Daoy (cell line): ENCODE measurements at places on chromosomes 1 and 21.

- DNase-seq, result no peak
Observed at GRCh38 chr1:246181241-246181640, 325.8 kb downstream of the SMYD3 start.

DNA sequence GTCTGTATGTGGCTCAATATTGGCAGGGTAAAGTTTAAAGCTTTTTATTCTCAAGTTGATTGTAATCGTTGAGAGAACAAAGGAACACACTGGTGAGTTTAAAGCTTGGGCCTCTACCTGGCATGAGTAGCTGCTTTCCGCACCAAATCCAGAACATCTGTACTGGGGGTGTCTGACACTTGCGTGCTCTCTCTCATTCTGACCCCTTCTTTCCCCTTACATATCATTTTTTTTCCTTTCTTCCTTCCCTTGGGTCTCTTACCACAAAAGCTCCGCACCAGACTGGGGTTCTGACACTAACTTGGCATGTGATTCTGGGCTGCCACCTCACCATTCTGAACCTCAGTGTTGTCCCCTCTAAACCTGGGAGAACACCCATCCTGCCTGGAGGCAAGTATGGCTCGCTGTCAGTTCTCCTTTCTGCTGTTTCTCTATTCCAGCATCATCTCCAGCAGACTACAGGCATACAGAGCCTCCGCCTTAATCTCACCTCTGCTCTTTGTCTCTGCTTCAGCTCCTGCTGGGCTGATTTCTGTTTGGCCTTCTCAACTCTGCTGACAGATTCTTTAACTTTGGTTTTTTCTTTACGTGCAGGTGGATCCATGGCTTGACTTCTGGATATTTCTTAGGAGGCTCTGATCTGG lies 859 bp upstream of the ERMAP start:
- DNase-seq, result peak; percentile 5

DNA sequence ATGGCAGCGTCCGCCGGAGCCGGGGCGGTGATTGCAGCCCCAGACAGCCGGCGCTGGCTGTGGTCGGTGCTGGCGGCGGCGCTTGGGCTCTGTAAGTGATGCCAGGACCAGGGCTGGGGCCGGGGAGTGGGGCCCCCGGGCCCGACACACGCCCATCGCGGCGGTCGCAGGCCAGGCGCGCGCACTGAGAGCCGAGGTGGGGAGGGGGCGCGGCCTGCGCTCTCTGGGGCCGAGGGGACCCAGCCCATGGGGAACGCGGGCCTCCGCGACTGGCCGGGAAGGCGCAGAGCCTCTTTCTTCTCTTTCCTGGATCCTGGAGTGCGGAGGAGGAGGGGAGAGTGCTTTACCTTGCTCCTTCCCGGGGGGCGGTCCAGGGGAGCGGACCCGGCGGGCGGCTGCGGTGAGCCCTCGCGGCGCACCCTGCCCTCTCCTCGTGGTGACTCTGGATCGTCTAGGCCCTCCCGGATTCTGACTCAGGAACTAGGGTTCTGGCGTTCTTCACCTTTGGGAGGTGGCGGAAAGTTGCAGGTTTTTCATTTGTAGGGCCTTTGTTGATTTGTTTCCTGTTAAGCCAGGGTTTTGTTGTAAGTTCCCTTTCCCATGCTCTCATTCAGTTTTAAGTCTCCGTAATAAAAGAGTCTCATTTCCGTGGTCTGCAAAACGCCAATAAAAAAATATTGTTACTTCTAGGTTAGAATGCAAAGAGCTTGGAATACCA lies 529 bp downstream of the MPZL1 start:
- DNase-seq, result peak; percentile 72

DNA sequence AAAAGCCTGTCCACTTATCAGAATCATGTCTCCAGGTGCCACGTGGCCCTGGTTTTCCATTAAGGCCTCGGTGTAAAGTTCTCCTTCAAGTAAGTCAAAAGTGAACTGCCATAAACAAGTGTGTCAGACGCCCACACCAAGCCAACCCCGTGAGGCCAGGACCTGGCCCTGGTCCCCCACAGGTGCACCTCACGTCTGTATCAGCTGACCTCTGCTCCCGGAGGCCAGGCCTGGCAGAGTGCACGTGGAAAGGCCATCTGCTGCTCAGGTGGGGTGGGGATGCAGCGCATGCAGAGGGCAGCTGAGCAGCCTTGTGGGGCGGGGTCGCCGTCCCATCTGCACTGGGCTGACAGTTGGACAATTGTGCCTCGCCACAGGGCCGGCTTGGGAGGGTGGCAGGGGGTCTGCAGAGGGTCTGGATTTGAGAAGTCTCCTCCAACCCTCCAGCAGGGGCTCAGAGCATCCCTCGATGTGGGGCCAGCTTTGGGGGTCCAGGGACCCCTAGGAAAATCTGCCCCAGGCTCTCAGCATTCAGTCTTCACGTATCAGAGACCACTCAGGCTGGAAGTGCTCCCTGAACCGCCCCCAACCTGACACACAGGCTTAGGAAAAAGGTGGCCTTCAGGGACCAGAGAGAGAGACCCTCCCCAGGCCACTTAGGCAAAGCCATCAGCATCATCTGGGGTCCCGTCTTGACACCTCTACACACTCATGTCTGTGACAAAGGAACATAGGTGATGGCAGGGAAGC lies 3.0 kb downstream of the SLC19A1 start:
- DNase-seq, result no peak

DNA sequence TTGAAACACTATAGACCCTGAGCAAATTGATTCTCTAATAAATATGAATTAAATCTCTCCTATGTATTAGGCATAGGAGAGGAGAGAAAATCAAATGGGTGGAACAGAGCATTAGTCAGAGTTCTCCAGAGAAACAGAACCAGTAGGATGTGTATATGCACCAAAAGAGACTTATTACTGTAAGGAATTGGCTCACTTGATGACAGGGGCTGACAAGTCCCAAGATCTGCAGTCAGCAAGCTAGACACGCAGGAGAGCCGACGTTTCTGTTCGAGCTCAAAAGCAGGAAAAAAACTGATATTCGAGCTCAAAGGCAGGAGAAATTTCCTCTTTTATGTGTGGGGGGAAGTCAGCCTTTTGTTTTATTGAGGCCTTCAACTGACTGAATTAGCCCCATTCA lies 259.2 kb upstream of the KAZN start:
- DNase-seq, result no peak

DNA sequence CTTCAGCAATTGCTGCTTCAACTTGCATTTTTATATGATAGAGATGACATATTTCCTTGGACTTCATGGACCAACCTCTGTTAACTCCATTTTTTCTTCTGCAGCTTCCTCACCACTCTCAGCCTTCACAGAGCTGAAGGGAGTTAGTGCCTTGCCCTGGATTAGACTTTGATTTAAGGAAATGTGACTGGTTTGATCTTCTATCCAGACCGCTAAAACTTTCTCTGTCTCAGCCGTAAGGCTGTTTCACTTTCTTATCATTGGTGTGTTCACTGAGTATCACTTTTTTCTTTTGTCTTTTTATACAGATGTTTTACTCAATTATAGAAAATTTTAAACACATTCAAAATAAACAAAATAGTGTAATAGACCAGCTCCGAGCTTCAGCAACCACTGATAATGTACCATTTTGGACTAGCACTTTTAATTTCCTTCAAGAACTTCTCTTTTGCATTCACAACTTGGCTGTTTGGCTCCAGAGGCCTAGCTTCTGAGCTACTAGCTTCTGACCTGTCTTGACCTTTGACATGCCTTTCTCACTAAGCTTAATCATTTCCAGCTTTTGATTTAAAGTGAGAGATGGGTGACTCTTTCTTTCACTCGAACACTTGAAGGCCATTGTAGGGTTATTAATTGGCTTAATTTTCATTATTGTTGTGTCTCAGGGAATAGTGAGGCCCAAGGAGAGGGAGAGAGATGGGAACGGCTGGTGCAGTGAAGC lies 9.3 kb downstream of the NEK7 start:
- DNase-seq, result no peak

DNA sequence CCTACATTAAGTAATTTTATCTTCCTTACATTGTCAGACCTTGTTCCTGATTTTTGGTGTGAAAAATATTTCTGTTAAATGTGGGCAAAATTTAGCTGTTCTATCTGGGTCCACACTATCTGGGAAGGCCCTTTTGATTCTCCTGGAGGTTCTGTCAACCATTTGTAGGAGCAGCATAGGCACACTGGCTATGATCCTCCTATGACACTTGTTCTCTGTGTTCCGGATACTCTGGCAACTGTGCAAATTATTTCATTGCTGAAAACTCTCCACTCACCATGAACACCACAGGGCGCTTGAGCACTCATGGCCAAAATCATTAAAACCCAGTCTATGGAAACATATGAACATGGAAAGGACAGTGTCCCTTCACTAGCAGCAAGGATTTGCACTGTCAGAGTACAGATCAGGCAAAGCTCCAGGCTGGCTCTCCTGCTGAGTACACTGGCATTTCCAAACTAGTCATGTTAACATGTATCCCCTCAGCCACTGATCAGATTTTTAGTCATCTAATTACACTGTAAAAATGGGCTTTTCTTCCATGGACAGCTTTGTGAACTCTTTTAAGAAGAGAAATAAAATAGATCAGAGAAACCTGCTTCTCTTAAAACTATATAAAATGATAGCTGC lies 43.9 kb upstream of the SGIP1 start:
- DNase-seq, result peak; percentile 18

DNA sequence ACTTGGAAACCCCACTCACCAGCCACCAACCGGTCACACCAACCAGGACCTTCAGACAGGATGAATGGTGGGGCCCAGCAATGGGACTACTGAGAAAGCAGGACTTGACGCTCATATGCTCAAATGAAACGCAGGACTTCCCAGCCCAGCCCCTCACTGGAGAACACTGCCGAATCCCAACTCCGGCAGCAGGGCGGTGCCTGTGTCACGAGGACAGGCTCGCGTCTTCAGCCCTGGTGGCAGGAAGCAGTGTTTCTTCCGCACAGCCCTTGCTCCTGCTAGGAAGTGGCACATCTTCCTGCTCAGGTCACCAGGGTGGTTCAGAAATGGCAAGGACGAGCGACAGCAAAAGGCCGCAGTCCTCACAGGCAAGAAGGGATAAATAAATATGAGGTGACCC lies 38.9 kb downstream of the CD58 start:
- DNase-seq, result no peak

- DNase-seq, result no peak
Observed at GRCh38 chr1:31657972-31658510, 13.4 kb upstream of the PEF1 start.

DNA sequence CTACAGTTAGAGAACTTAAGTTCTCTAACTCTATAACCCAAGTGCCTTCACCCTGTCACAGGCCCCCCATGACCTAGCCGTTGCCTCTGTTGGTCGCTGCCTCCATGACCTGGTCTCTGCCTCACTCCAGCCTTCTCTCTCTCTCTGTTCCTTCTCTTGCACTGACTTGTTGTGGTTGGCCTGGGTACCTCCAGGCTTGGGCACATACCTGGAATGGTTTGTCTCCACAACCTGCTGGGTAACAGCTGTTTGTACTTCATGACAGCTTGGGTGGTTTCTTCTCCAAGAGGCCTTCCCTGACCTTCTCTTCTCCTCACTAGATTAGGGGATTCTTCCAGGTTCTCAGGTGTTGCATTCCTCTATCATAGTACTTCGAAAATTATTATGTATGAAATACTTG lies 371.6 kb upstream of the USP24 start:
- no peak for DNase-seq

- DNase-seq, result no peak
Observed at GRCh38 chr1:19672237-19672636, 7.6 kb downstream of the HTR6 start.

DNA sequence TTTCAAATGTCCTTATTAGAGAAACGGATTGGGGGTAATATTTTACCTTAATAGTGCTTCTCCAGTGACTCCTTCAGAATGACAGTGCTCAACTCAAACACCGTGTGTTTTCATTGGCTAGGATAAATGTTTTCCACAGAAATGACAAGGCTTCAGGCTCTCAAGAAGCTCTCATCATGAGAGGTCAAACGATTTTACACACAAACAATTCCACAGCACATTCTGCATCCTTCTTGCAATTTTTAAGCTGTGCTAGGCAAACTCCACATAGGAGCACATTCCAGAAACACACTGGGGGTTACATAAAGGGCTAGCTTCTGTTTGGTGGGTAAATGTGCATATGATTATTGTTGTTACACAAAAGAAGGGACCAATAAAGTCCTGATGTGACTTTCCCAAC lies 75.5 kb upstream of the IPO9 start:
- DNase-seq, result no peak

DNA sequence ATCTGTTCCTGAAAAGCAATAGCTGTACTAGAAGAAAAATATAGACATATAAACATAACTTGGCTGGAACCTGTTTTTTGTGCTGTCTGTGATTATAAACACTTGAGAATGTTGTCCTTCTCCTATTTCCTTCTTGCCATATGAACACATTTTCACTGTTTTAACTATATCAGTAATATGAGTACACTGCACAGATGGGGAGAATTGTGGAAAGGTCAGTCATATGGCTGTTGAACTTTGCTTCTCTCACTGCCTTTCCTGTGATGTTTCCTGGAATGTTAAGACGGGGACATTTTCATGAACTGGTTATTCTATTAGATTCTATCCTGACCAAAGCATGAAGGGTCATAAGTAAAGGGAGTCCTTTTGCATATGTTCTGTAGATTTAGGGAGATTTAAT lies 24.9 kb downstream of the HMCN1 start:
- DNase-seq, result no peak

DNA sequence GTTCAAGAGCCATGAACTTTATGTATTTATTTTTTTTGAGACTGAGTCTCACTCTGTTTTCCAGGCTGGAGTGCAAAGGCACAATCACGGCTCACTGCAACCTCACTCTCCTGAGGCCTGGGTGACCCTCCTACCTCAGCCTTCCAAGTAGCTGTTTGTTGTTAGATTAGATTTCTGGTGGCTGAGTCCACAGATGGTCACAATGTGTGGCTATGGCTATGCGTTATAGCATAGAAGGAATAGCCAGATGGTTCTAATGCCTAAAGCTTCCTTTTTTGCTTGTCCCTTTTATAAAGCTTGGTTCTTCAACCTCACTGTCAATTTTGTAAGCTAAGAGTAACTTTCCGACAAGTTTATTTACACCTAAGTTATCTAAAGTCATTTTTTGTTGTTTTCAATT lies 62.3 kb upstream of the FMN2 start:
- DNase-seq, result no peak

- no peak for DNase-seq
Observed at GRCh38 chr1:61089741-61090140, 7.4 kb downstream of the NFIA start.

GRCh38 chr1:3457910-3458883 lies 3.7 kb downstream of the ARHGEF16 start:
- no peak for DNase-seq

GRCh38 chr1:14442669-14443068 lies 155.8 kb upstream of the KAZN start:
- DNase-seq, result peak; percentile 26

- no peak for DNase-seq
Observed at GRCh38 chr1:71294178-71294577, 213.3 kb upstream of the ZRANB2 start.

- peak; percentile 57 for DNase-seq
Observed at GRCh38 chr1:203796236-203796605, 798 bp downstream of the ZBED6 start.

GRCh38 chr1:167627615-167627864 lies 2.5 kb upstream of the RCSD1 start:
- DNase-seq, result no peak

DNA sequence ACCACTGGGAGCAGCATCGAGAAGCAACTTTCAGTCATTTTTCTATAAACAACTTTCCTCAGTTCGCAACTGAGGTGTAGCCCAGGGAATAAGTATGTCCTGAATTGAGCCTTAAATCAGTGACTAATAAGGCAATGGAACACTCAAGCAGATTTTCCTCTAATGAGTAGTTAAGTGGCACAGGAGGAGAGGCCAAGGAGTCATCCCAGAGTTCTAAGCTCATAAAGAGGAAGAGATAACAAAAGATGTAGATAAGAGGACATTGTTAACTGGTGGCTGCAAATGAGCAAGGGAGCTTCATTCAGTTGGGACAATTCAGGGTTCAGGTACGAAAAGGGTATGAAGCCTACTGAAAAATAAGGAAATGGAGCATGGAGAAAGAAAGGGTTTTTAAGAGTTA lies 64.5 kb downstream of the LRRC40 start:
- DNase-seq, result no peak
